T-helper 1 cell (primary cell): ENCODE measurements at places on chromosomes 7 and 10.
A peak's percentile ranks its signal among the peaks of the same experiment; 100 is the strongest.

DNA sequence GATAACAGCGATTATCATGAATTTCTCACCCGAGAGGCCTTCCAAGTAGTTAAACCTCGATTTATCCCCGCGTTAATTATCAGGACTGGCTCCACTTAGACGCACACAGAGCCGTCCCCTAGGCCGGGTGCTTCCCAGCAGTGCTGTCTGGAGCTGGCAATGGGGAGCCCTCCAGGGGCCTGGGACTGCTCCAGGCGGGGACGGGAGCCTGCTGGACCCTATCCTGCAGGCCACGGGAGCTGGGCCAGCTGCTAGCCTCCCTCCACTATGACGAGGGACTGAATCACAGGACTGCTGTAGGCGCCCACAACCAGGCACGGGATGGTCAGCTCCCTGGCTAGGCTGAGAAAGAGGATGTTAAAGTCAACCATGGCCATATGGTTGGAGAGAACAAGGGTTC is 229.1 kb downstream of the ELFN1 start:
- DNase-seq = no peak

DNA sequence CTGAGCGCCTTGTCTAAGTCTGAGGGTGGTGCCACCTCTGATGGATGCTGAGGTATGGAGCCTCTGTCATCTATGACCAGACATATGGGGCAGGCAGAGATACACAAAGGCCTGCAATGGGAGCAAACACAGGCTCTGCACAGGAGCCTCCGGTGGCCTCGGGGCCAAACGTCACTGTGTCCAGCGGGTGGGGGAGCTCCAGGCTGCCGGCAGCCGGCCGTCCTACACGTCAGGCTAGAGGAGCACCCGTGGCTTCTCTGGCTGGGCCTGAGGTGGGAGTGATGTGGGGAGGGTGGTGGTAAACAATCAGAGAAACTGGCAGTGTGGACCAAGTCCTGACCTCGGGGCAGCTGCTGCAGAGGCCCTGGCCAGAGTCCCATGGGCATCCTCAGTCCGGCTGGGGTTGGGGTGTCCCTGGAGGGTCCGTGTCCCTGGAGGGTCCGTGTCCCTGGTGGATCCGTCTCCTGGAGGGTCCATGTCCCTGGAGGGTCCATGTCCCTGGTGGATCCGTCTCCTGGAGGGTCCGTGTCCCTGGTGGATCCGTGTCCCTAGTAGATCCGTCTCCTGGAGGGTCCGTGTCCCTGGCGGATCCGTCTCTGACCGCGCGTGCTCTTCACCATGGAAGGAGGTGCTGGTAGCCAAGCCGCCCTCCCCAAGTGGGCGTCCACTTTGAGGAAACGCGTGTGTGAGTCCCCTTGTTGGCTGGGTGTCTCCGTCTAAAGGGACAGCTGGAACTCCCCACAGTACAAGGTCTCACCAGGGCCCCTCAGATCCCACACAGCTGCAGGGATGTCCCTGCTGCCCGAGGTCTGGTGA is 24.2 kb upstream of the FAM20C start:
- DNase-seq = no peak

GRCh38 chr10:29355411-29355991 is 66.6 kb downstream of the LYZL1 start:
- DNase-seq = no peak

DNA sequence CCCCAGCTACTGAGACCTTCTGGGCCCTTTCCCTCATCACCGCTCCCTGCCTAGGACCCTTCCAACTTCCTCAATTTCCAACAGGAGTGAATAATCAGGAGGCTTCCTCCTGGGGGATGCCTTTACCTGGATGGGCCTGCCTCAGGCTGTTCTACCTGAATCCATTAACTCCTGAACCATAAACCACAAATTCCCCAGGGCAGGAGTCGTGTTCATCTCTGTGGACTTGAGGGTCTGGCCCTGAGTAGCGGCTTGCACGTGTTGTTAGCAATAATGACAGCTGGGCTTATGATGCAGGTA is 105.1 kb upstream of the GPR26 start:
- DNase-seq = no peak

DNA sequence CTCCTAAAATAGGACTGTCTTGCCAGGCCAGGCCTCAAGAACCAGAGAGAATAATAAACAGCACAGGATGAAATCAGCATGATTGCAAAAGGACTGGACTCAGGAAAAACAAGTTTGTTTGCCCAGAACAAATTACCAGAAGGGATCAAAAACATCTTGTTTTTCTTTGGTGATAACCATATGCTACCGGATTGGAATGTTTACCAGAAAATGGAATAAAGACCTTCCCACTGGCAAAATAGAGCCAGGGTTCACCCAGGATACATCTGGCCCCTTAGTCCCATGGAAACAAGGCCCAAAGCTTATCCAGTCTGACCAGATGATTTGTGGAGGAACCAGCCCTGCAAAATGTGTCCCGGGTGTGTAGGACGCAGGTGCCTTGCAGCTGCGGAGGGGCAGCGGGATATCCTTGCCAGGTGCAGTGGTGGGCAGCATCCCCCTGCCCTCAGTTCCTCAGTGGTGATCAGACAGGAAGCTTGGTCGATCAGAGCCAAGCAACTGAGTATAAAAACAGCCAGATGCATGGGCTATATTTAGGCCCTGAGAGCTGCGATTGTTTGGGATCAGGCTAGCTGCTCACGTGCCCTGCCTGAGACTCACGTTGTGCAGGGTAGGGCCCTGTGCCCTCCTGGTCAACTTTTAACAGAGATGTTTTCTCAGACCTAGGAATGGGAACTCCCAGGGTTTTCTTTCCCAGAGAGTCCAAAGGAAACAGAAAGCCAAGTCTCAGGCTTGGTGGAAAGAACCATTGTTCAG is 4.6 kb upstream of the ZNF22 start:
- no peak for DNase-seq

DNA sequence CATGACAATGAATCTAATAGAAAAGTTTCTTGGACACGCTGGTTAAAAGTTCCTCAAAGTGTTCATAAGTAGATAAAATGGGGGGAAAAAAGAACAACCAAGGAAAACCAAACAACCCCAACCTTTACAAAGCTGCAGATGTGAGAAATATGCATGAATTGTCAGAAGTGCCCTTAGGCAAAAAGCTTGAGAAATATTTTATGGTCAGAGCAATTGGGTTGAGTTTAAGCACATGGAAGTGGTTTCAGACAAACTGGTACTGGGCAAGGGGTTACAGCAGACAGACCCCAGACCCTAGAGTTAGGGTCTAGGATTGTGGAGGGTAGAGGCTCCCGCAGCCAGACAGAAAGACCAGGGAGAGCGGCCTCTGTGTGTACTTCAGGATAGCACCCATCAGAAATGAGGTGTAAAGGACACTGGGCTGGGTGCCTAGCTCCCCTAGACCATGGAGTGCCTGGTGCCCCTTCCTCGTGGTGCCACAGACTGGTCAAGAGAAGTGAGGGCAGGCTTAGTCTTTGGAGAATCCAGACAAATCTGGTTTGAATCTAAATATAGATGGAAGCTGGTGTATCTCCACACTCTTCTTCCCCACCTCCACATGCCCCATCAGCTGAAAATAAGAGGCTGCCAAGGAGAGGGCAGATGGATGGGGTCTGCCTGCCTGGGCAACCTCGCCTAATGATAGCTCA is 37.3 kb downstream of the PNLIPRP2 start:
- DNase-seq = no peak

GRCh38 chr7:2716906-2717292 is 28.9 kb downstream of the AMZ1 start:
- no peak for DNase-seq

DNA sequence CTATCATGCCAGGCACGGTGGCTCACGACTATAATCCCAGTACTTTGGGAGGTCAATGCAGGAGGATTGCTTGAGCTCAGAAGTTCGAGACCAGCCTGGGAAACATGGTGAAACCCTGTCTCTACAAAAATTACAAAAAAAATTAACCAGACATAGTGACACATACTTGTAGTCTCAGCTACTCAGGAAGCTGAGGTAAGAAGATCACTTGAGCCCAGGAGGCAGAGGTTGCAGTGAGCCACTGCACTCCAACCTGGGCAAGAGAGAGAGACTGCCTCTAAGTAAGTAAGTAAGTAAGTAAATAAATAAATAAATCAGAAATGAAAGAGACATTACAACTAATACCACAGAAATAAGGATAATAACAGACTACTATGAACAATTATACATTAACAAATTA is 36.2 kb downstream of the PDLIM1 start:
- DNase-seq = no peak

- DNase-seq = no peak
Measured at GRCh38 chr10:6778992-6779701, 199.1 kb upstream of the PRKCQ start.

GRCh38 chr7:5428478-5429252 is 5.0 kb upstream of the TNRC18 start:
- DNase-seq = no peak

DNA sequence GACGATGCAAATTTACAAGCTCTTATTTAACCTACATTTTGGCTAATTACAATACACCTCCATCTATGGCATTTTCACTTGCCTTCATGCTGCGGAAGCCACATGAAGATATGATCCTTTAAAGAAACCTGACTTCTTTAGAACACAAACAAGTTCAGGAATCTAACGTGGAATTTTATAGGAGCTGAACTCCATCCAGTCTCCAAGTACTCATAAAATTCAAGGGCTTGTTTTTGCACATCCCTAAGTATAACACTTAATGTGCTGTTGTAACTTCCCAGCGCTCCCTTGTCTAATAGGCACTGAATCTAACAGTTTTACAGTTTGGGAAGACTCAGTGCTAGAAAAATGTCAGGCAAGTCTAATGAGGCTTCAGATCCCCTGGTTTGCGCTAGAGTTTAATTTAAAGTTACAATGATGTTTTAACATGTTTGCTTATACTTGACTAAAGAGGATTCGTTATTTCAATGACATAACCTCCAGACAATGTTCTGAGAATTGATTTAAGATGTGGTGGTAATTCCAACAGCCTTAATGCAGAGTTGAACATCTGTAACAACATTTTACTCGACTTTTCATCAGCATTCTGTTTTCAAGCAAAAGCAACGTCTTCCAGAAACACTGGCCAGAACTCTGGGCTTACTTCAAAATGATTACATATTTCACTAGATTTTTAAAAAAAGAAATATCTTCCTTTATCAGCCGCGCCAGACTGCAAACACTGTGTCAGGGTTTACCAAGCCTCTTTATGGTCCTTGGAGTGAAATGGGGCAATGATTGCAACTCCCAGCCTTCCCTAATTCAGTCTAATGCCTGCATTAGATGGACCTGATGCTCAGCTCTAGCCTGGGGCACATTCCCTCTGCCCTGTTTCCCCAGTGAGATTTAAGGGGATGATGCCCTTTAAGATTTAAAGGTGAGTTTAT is 664.3 kb downstream of the KCNMA1 start:
- DNase-seq = no peak

DNA sequence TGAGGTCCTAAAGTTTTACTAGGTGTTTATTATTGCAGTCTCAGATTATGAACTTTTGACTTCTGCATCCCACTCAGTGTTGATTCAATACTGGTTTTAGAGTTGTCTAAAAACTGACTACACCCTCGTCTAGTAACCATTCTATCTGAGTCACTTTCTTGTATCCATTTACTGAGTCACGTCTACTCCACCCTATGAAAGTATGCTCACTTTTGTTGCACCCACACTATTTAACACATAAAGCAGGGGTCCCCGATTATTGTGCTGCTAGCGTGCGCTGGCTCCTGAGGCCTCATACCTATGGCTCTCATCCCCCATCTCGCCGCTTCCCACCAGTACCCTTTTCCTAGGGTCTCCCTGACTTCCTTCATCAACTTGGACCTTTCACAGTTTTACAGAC is 2.0 kb downstream of the SAMD9 start:
- DNase-seq = peak; percentile 19

DNA sequence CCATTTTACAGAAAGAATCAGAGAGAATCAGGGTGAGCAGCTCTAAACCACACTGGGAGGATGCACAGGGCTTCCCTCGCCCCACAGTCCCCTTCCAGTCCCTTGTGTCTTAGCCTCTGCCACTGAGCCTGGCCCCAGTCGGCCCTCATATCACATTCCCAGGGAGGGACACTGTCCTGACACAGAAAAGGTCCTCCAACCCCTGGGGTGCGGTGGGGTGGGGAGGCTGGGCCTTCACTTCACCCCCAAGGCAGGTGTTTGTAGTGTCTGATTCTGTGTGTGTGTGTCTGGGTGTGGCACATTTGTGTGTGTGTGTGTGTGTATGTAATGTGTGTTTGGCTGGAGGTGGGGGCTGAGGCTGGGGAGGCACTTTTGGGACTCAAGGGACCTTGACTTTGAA is 1.8 kb upstream of the KCP start:
- no peak for DNase-seq

GRCh38 chr10:44716470-44717015 is 194.6 kb upstream of the TMEM72 start:
- no peak for DNase-seq

- DNase-seq = no peak
Measured at GRCh38 chr7:26993816-26994810, 101.7 kb downstream of the HOXA1 start.

- no peak for DNase-seq
Measured at GRCh38 chr10:8065651-8066050, 11.2 kb downstream of the GATA3 start.

GRCh38 chr10:120209124-120209762 is 247.8 kb upstream of the PLPP4 start:
- no peak for DNase-seq

GRCh38 chr10:124420254-124420653 is 1.5 kb upstream of the OAT start:
- no peak for DNase-seq

- DNase-seq = no peak
Measured at GRCh38 chr7:96076350-96076707, 245.6 kb downstream of the SLC25A13 start.

GRCh38 chr10:48404646-48405045 is 98.2 kb downstream of the MAPK8 start:
- DNase-seq = no peak

DNA sequence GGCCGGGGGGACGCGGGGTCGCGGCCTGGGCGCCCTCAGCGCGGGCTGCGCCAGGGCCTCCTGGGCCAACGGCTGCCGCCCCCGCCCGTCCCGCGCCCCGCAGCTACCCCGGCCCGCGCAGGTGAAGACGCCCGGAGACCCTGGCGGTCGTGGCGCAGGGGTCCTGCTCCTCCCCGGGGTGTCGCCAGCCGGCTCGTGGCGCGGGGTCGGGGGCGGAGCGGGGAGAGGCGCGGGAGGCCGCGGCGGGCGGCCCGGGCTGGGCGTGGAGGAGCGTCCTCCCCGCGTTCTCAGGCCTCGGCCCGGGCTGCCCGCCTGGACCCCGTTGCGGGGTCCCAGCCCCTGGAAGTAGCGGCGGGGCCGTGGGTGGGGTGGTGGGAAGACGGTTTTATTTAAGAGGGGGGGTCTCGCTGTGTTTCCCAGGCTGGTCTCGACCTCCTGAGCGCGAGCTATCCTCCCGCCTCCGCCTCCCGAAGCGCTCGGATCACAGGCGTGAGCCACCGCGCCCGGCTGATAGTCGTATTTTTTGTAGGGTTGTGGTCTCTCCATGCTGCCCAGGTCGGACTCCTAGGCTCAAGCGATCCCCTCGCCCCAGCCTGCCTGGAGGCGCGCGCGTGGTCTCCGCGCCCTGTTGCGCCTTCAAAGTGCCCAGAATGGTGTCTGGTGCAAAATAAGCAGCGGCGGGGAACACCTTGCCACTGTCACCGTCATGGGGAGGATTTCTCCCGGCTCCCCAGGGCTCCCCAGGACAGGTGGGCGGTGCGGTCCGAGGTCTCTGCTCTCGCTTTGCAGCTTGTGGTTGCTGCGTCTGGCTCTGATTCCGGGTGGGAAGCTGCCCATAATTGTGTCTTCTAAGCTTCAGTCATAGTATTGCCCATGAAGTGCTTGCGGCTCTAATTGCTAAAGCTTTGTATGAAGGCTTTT is 15.3 kb upstream of the SUN1 start:
- peak; percentile 24 for DNase-seq
